ENCODE measurements at places on chromosomes 11 and 22.

DNA sequence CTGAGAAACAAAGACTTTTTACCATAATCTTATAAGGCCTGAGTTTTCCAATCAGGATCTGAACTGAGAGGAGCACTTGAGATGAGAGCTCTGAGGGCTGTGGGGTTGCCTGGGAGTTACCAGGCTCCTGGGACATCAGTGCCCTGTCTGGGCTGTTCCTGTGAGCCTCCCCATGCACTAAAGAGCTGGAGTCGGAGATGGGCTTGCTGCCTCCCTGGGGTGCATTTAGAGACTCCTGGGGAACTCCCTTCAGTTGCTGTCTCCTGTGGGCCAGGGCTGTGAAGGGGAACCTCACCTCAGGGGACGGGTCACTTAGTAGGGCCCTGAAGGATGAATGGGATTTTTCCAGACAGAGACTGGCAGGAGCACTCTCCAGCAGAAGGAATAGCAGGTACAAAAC is 33.3 kb downstream of the KCNC1 start:
- no peak for DNase-seq

- no peak for DNase-seq
Measured at GRCh38 chr11:30573951-30574350, 12.2 kb downstream of the MPPED2 start.

DNA sequence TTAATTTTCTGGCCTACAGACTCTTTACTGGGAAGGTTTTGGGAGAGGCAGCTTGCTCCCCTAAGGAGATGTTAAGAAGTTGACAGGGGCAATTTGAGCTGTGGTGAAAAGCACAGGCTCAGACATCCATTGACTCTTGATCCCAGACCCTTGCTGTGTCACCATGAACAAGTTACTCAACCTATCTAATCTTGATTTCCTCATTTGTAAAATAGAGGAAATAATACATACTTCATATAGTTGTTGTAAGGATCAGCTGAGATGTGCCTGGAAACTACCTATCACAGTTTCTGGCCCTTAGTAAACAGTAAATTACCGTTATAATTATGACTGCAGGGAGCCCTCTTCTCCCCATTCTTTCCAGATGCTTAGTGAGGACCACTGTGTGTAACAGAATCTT is 16.6 kb upstream of the SCGB1D4 start:
- no peak for DNase-seq

- DNase-seq, result no peak
Measured at GRCh38 chr11:71238285-71238875, 14.0 kb downstream of the SHANK2 start.

DNA sequence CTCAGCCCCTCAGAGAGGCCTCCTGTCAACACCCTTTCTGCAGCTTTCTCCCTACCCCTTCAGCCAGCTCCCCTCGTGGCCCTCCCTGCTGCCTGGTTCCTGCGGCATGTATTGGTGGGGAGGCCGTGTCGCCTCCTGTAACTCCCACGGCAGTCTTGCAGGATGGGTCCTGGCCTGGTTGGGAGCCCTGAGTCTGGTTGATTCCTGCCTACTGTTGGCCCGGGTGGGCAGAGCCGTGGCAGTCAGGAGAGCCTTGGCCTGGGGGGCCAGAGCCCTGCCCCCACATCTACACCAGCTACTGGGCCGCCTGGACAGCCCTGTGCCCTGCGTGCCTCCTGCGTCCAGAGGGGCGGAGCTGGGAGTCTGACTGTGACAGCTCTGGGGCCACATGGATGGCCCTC is 30.3 kb upstream of the GRAMD4 start:
- DNase-seq, result no peak

All from GM06990 (cell line).